HFFc6 (cell line): ENCODE measurements at places on chromosomes 5 and 9.

DNA sequence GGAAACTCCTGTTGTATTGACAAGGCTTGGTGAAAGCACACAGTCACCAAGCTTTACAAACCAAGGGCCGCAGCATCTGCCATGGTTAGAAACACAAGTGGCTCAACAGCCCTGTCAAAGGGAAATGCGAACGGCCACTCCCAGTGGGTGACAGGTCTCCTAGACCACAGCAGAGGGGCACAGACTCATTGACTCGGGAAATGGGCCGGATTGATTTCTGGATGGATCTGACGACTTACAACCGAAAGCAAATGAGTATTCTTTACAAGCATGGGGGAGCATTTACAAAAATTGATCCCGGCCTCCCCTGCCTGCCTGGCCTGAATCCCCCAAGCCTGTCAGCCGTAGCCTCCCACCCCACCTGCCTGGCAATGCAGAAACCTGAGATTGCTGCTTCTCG is 48.2 kb downstream of the ADAMTS2 start:
- no peak for DNase-seq

DNA sequence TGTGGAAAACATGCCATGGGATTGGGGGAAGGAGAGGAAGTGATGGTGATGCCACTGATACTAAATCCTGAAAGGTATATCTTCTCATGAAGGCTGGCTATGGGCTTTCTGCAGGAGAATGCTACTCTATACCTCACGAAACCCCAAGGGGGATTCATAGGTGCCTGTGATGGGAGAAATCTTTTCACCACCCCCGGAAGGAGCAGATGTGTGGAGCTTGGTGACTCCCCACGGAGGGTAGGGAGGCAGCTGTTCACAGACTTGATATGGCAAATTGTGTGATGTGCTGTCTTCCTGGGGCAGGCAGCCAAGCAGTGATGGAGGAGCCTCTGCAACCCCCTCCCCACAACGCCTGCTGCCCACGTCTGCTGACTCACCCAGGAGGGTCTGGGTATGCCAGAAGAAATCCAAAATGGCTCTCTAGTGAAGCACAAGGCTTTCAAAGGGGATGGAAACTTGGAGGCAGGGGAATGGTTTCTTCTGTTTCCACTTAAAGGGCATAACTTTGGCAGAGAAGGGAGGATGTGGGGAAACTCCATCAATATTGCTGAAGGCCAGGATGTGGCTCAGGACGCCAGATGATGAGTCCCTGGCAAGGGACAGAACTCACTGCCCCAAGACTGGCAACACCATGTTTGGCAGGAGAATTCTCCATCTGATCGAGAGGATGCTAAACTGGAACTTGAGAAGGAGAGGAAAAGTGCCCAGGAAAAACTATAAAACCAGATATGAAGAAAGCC is 188.3 kb downstream of the GABBR2 start:
- no peak for DNase-seq

GRCh38 chr9:38141746-38142591 is 72.9 kb upstream of the SHB start:
- DNase-seq, result peak; percentile 74

DNA sequence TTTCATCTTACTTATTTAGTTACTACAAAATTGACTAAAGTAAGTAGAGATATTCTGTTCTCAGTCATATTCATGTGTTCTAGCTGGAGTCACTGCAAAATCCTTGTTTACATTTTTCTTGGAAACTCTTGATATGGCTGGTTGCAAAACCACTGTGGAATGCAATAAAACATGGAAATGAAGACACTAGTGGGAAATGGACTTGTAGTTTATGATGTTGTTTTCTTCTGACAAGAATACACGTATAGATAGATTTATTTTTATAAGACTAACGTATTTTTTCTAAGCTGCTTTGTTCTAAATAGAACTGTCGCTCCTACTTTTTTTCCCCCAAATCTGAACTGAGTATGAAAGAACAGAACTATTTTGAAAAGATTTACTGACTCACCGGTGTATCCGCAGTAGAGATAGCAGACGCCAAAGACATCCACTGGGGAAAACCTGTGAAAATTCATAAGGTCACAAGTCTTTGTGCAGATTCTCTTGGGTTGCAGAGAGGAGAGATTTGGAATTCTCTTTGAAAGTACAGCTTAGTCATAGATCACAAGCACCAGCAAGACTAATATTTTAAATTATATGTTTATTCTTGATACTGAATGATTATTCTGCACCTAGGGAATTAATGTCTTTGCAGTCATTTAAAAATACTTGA is 119.6 kb upstream of the TAF11L2 start:
- peak; percentile 57 for DNase-seq

DNA sequence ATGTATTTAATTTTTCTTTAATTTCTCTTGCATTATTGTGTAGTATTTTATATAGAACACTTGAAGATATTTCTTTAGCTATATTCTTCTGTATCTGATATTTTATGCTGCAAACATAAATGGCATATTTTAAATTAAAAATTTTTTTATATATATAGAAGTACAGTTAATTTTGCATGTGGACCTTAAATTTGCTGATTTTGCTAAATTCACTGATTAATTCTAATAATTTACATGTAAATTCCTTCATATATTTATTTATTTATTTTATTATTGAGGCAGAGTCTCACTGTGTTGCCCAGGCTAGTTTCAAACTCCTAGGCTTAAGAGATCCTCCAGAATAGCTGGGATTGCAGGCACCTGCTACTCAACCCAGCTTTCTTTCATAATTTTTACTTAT is 276.9 kb downstream of the PRR16 start:
- no peak for DNase-seq

GRCh38 chr9:124555043-124555442 is 47.8 kb upstream of the NR5A1 start:
- no peak for DNase-seq

DNA sequence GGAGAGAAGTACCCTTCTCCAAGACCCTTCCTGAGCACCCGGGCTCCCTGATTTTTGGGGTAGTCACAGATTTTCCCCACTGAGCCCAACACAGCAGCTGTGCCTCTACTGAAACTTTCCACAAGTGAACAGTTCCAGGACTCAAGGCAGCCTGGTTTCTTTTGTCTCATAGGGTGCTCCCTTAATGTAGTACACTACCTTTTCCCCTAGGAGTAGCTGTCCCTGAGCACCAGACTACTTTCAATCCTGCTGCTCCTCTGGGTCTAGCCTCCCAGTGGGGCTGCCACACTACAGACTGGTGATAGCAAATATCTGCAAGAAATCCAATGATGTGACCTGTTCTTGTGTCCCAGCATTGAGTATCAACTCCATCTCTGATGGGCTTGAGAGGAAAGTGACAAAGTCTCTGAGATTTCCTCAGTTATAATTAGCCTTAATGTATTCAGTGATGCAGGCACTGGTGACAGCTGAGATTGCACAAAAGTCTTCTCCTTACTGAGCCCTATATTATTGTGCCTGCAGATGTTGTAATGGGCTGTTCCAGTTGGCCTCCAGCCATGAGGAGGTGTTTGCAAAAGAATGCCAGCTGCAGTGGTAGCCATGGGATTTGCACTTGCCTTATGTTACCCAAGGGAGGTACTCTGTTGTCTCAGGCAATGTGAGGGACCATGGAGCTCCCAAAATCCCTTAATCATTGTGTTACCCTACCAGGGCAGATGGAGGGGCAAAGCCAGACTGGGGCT is 1802.5 kb downstream of the EFNA5 start:
- no peak for DNase-seq

DNA sequence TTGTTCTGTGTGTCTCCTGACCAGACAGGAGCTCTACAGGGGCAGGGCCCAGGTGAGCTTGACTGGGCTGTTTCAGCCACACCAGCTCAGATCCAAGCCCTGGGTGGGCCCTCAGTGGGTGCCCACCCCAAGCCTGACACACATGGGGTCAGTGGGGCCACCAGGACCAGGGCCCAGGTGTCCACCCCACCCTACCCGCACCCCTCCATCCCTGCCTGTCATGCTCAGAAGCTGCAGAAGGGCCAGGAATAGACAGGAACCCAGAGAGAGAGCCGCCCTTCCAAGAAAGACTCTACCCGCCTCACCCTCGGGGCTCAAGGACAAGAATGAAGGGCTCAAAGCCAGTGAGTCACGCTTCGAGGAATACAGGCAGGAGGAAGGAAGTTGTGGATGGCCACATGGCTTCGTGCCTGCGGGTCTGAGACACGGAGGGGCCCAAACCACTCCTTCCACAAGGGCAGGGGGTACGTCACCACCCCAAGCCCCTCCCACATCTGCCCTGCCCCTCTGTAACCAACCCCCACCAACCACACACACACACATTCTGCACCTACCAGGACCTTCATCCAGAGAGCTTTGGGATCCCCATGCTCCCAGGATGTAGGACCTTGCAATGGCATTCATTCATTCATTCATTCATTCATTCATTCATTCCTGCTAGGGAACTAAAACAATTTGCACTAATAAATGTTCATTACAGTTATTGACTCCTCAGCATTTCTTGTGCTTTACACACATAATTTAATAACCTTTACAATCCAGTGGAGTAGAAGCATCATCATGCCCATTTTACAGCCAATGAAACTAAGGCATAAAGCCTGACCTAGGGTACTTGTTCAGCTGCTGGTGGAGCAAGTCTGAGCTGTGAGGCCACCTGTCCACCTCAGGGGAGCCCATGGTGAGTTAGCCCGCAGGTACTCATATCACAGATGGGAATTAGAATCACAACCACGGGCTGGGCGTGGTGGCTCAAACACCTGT is 55.9 kb upstream of the STXBP1 start:
- peak; percentile 97 for DNase-seq

DNA sequence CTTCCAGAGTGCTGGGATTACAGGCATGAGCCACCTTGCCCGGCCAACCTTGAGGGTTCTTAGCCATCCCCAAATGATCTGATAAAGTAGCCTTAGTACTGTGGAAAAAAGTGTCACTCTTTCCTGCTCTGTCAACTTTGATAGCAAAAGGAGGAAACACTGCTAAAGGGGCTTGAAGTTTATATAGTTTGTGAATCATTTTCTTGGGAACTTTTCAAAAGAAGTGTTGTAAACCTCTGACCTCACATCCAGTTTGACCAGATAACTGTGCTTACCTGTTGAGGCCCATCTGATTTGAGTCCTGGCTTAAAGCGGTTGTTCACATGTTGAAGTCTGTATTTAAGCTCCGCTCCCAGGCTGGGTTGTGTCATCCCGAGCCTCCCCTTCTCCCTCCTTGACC is 303.3 kb downstream of the DOCK8 start:
- DNase-seq, result no peak

DNA sequence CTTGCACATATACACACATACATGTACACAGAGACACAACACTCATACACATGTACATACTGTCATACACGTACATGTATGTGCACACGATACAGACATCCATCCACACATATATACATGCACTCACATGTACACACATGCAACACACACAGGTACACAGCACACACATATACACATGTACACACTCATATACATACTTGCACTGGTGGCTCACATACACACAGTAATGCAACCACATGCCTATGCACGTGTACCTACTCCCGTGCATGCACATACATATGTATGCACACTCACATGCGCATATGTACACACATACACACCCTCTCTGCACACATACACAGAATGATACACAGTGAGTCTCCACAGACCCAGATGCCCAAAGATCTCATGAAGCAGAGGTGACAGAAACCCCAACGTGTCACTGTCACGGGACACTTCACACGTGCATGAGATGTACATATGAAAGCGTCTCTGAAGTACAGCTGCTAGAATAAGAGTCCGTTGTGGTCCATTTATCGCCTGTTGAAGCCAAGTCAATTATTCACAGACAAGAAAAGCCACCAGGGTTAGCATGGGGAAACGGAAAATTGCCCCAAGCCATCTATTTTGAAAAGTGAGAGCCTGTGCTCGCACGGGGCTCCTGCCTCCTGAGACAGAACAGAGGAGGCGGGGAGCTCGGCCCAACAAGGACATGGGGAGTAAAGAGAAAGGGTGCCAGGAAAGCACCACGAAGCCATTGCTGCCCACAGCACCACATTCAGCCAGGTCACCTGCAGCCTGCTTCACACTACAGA is 24.9 kb downstream of the LPCAT1 start:
- no peak for DNase-seq

- DNase-seq, result no peak
Measured at GRCh38 chr5:116546033-116546742, 28.4 kb downstream of the SEMA6A start.

DNA sequence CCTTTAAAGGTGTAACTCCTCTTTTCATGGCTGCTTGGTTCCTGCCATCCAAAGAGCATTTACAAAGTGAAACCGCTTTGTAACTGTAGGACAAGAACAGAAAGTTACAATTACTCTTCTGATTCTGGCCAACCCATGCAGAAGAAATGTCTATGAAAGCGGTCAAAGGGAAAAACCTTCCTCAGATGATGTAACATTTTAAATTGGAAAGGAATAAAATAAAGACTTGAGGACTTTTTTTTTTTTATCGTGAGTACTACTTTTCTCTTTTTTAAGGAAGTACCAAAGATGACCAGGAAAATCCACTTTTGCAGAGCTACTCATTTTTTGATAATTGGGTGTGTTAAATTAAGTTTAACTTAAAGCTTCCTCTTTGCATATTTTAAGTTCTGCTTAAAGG is 13.0 kb upstream of the C9orf72 start:
- no peak for DNase-seq

DNA sequence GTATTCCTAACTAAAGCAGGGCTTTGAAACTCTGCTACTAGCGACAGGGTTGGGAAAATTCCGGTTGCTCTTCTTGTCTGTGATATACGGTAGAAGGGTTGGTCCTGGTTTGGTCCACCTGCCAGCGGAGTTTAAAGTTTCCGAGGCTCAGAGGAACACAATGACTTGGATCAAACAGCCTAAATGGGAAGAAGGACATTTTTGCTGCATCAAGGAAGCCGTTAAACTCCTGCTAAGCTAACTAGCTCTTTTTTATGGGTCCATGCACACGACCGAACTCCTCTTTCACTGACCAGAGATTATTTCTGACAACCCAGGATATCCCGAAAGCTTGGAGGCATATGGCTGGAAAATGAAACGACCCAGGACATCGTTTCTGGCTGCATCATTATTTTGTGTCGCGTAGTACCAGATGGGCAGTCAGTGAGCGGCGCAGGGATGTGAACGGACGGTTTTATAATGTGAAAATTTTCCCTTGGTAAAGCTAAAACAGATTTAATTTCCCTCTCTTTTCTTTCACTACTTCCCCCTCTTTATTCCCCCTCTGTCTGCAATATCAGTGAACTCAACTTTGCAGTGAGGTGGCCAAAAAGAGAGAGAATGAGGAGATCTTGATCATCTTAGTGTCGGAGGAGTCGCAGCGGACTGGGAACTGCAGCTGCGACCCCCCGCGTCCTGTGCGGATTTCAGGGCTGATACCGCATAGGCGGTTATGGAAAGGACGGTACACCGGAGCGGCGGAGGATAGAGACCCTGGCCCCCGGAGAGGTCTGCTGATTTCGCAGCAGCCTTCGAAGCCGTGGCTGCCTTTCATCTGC is at the start of gene LURAP1L:
Gene LURAP1L, plus strand, starts transcription at position 160 of the 818 bp plus-strand sequence. CDS start 696 bp downstream, outside the sequence.
- DNase-seq, result peak; percentile 47
